Stimulated activated CD4-positive, alpha-beta T cell treated with anti-CD3 and anti-CD28 coated beads, Interleukin-2, amount 100 ng/mL, for 24 hours (primary cell): ENCODE measurements at places on chromosomes 7 and 10.

- DNase-seq: no peak
Measured at GRCh38 chr7:25619963-25620799, 391.9 kb upstream of the NPVF start.

GRCh38 chr10:52999258-52999657 lies 226.7 kb upstream of the MBL2 start:
- no peak for DNase-seq

GRCh38 chr7:87356448-87356847 lies 11.0 kb downstream of the CROT start:
- DNase-seq: no peak

DNA sequence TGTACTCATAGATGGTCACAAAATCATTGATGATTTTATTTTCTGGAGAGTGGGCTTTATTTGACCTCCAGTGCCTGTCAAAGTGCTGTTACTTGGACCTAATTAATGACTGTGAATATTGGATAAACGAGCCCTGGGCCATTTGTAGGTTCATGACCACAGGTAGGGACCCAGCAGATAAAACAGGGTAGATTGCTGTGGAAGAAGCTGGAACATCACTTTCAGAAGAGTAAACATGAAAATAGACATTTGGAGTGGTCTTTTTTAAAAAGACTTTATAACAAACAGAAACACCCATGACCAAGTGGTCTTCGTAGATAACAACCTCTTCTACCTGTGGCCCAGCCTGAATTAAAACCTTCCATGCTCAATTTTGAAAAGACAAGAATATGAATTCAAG lies 472.8 kb upstream of the MKI67 start:
- no peak for DNase-seq

- DNase-seq: no peak
Measured at GRCh38 chr7:44368455-44368854, 43.1 kb upstream of the CAMK2B start.

DNA sequence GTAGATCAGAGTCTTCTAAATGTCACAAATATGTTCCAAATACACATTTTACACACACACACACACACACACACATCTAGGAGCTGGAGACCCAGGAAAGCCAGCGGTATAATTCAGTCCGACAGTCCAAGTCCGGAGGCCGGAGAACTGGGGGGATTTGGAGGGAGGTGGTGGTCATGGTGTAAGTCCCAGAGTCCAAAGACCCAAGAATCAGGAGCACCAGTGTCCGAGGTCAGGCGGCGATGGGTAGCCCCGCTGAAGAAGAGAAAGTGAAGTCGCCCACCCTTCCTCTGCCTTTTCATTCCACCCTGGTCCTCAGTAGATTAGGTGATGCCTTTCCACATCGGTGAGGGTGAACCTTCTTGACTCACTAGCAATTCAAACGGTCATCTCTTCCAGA lies 154.8 kb downstream of the CAMK1D start:
- no peak for DNase-seq

DNA sequence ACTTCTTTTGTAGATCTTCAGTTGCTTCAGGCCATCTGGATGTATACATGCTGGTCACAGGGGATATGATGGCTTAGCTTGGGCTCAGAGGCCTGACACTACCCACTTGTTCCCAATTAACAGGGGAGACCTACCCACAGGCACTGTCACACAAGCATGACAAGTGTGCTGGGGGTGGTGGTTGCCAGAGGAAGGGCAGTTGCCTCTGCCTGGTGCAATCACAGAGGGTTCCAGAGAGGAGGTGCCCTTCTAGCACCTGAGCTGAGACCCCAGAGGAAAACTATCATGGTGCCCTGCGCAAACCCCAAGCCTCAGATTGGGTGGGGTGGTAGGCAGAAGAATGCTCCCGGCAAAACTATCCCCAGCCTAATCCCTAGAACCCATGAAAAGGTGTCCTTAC lies 65.6 kb upstream of the NANOS1 start:
- DNase-seq: no peak

DNA sequence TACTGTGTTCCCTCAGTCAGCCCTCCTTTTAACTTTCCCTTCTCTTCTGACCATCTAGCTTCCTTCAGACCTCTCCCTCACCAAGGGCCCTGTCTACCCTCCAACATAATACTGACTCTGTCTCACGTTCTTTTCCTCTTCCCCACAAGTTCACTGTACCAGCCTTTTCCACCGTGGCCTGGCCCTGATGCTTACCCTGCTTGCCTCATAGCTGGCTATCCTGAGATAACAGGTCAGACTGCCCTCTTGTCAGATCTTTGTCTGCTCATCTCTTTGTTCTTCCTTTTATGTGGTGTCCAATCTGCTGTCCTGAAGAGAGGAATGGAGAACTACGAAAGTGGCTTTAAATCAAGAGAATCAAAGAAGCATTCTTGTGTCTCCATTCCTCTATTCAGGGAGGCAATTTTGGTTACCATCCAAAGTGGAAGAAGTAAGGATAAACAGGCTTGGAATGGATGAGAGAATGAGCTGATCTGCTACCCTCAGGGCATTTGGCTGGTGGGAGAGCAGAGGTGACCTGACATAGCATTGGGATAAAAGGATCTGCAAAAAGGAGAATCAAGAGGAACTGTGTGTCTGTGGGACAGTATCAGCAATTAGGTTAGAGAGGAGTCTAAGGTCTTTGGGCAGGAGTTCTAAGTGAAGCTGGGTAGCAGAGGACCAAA lies 8.1 kb downstream of the BTAF1 start:
- no peak for DNase-seq

- no peak for DNase-seq
Measured at GRCh38 chr10:22294694-22295093, 21.5 kb upstream of the COMMD3 start.

- no peak for DNase-seq
Measured at GRCh38 chr7:1461646-1462375, 2.5 kb upstream of the MICALL2 start.

DNA sequence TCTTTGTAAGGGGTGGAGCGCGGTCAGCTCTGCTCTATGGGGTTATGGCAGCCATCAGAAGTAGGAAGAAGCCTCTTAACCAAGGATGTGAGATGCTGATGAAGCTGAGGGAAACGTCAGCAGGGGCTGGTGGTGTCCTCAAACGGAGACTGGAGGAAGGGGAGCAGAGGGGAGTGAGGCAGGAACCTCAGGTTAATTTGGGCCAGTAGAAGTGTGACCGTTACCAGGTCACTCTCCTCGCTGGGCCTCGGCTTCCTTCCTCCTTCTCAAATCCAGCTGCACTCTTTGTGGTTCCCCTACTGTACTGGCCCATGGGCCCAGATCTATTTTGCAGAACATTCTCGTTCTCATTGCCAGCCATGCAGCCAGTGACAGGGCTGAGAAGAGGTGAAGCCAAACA lies 169.5 kb downstream of the TMEM178B start:
- no peak for DNase-seq

- DNase-seq: no peak
Measured at GRCh38 chr7:128151635-128152034, 89.4 kb upstream of the LEP start.

- peak; percentile 80 for DNase-seq
Measured at GRCh38 chr7:102425639-102426267, 7.6 kb upstream of the ORAI2 start.

DNA sequence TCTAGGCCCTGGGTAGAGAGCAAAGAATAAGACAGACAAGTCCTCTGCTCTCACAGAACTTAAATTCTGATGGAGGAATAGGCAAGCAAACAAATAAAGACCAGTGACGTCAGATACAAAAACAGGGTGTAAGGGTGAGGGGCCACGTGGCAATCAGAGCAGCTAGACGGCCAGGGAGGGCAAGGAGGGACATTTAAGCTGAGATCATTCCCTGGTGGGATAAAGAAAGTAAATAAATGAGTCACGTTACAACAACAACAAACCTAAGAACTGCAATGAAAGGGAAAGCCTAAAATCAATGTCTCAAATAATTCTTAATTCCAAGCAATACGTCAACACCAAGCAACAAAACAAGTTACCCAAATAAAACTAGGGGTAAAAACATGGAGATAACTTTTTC lies 21.8 kb downstream of the STN1 start:
- DNase-seq: no peak

DNA sequence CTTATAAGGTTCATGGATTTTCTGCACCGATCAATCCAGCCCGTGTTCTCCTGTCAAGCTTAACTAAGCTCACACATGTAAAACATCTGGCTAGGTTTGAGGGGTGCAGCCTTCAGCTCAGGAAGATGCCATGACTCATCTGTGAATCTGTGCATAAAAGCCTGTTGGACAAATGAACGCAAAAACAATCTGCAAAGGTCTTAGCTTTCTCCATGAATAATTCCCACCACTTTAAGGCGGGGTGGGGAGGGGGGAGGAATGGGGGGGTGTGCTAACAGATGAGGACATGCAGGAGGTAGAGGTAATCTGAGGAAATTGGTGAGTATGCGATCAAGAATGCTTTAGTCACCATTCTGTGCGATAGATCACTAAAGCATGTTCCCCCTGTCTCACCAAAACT lies 4.8 kb downstream of the DOCK4 start:
- DNase-seq: no peak

DNA sequence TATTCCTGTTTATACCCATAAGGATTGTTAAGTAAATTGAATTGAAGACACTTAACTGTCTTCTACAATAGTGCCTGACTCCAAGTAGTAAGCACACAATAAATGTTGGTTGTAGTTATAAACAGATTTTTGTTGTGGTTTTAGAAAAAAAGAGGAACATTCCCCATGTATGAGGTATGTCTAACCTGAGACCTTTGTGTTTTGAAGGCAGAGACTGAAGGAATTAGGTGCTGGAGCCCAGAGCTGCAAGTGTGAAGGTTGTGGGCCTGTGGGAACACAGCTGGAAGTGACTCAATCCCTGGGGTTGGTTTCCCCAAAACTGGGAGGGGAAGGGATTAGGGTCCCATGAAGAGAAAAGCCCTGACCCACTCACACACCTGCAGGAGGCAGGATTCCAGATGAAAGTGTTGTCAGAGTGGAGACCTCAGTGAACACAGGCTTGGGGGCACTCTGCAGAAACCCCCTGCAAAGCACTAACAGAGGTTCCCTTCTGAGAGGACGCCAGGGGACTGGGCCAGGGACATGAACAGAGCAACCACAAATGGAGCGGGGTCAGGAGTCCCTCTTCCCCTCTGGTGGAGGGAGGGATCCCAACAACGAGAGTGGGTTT lies 265.1 kb upstream of the KLF14 start:
- peak; percentile 15 for DNase-seq

DNA sequence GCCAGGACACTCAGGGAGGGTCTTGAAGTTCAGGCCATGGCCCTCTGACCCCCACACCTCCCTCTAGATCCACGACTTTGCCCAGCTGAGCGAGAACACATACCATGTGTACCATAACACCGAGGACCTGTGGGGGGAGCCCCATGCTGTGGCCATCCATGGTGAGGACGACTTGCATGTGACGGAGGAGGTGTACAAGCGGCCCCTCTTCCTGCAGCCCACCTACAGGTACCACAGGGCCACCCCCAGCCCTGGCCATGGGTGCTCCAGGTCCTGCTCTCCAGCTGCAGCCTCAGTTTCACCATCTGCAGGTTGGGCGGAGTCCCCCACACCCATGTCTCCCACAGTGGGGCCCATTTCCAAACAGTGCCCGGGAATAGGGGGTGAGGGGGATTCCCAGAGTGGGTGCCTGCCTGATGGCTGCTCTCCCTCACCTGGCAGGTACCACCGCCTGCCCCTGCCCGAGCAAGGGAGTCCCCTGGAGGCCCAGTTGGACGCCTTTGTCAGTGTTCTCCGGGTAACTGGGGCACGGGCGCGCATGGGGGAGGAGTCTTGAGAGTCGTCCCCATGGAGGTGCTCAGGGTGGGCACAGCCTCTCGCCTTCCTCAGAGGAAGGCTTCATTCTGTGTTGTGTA lies 54.1 kb downstream of the PALD1 start:
- no peak for DNase-seq

DNA sequence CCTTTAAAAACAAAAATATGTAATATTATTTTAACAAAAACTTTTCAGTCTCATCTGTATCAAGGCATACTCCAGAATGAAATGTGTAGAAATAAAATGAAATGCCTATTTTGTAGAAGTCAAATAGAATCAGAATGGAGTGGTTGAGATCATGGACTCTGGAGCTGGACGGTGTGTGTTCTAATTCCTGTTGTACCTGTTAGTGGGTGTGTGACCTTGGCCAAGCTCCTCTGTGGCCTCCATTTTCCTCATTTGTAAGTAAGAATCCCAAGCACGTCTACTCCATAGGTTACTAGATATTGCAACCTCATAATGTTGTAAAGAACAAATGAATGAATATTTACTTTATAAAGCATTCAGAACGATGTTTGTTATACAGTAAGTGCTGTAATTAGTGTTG lies 74.9 kb downstream of the HDAC9 start:
- DNase-seq: no peak

DNA sequence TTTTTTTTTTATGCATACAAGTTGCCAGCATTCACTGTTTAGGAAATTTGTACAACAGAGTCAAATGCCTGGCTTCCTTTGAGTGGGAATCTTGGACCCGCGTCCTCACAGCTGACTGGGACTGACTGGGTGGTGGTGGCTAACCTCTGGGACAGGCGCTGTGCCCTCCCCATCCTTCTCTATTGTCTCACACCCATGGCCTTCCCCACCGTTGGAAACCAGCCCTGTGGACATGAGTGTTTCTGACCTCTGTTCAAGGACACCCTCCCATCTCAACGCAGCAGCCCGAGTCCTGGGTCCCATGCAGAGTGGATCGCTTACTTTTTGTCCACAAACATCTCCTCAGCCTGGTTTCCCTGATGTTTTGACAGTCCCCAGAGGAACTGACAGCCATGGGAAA lies 125.1 kb upstream of the PPIF start:
- DNase-seq: no peak

GRCh38 chr7:144527051-144527471 lies 123.6 kb upstream of the NOBOX start:
- DNase-seq: no peak

DNA sequence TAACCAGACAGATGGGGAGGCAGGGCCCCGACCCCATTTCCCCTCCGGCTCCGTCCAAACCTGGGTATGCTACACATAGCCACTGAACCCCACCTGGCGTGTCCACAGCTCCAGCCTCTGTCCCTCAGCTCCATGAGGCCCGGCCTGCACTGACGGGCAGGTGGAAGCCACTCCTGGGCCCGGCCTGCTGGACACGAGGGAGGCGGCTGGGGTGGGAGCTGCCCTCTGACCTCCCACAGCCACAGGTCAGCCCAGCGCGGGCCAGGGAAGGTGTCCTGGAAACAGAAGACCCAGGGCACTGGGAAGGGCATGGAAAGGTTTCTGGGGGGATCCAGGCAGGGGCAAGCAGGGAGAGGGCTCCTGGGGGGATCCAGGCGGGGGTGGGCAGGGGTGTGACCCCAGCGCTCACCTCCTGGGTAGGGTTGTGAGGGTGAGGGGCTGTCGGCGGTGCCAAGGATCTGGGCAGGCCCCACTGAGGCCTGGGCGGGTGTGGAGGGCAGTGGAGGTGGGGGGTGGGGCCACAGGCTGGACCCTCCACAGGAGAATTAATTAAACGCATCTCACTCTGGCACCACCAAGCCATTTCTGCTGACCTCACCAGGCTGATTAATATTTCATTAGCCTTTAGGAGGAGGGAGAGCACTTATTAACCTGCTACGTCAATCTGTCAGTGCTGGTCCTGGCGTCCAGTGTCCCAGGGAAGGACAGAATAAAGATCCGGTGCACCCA lies 108.9 kb downstream of the UNCX start:
- no peak for DNase-seq
